MM.1S (cell line): ENCODE measurements at places on chromosomes 7 and 10.

GRCh38 chr10:78210548-78210947 is 176.9 kb downstream of the RPS24 start:
- no peak for DNase-seq

DNA sequence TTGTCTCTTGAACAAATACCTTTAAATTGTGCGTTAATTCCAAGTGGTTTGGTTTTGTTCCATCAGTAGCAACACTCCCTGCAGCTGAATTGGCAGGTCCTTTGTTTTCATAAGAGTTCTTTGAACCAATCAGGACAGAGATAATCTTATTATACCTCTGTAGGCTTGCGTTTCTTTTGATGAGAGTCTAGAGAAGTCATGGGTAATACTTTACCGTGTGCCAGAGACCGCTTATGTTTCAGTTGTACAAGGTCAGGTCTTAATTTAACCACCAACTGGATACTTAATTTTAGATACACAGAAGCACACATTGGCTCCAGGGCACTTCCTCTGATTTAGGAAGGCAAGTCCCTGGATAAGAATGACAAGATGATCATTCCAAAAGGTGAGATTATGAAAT is at the start of gene ASB15:
ASB15 (plus strand) TSS at position 292 of the 400 bp plus-strand sequence. CDS start 12,682 bp downstream, outside the sequence.
- no peak for DNase-seq

DNA sequence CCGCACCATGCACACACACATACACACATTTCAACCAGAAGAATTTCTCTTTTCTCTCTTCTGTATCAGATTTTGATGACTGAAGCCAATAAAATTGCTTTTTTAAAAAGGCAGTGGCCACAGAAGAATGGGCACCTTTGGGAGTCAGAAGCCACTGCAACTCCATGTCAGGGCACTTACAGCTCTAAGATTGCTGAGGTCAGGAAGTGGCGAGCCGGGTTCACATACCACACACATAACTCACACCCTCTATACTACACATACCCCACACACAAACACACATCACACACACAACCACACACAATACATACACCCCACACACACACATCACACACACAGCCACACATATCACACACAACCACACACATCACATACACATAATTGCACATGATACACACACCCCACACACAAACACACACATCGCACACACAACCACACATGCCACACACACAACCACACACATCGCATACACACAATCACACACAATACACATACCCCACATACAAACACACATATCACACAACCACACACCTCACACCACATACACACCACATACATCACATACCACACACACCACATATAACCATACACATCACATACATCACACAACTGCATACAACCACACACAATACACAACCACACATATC is 31.2 kb downstream of the GPRIN2 start:
- no peak for DNase-seq

GRCh38 chr10:132697578-132698200 is 88.3 kb downstream of the NKX6-2 start:
- DNase-seq = no peak

- DNase-seq = no peak
Measured at GRCh38 chr10:23343591-23344240, 881 bp downstream of the C10orf67 start.

- no peak for DNase-seq
Measured at GRCh38 chr7:134834689-134835462, 55.4 kb downstream of the CALD1 start.

DNA sequence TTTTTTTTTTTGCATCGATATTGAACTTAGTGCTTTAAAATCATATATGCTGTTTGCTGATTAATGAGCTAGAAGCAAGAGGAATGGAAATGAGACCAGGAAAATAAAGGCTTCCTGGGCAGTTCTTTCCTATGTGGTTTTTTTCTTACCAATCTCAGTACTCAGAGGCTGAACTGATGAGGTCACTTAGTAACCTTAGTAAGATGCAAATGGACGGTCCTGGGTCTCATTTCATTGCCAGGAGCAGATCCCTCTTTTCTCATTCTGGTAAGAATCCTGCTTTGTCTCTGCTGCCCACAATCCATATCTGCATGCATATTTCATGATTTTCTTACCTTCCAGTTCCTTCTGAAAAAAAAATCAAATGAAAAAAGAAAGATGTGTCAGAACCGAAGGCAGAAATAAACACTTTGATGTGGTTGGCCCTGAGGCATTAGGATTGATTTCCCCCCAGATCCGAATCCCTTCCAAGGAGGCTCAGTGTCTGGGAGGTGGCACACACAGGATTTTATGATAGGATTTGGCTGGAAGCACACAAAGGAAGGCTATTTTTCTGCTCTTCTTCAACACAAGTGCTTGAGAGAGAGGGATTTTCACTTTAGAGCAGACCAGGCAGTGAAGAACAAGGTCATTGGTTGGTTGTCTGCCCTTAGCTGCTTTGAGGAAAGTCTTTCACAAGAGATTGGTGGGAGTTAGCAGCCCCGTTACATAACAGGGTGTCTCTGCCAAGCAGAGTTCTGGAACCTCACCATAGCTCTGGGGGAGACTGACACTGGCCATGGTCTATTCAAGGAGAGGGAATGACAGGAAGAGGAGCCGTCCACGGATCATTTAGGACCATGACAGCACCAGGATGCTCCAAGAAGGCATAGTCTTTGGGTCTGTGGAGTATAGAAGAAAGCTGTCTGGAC is 150.0 kb downstream of the CAMK1D start:
- no peak for DNase-seq

GRCh38 chr7:104252409-104253134 is 44.8 kb upstream of the ORC5 start:
- no peak for DNase-seq

GRCh38 chr7:24192053-24192452 is 91.9 kb upstream of the NPY start:
- no peak for DNase-seq

DNA sequence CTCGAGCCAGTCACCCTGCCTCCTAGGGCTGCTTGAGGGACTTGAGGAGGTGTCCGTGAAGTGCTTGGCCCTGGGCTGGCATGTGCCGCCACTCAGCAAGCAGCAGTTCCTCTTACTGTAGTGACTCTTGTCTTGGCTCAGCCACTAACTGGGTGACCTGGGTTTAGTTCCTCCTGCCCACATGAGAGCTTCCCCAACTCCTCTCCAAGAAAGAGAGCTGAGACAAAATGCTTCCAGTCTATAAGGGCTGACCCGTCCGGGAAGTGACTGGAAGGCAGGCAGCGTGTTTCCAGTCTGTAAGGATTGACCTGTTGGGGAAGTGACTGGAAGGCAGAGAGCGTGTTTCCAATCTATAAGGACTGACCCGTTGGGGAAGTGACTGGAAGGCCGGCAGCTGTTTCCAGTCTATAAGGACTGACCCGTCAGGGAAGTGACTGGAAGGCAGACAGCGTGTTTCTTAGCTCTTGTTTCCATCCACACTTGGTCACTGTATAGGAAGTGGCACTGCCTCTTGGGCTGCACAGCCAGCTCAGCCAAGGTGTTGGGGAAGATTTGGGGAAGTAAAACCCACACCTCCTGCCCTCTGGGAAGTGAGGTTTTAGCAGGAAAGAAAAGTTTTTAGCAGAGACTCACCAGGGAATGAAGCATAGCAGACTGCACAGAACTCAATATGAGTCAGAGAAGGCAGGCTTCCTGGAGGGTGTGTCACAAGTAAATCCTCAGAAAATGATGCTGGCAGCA is 53.3 kb upstream of the PPIF start:
- no peak for DNase-seq

DNA sequence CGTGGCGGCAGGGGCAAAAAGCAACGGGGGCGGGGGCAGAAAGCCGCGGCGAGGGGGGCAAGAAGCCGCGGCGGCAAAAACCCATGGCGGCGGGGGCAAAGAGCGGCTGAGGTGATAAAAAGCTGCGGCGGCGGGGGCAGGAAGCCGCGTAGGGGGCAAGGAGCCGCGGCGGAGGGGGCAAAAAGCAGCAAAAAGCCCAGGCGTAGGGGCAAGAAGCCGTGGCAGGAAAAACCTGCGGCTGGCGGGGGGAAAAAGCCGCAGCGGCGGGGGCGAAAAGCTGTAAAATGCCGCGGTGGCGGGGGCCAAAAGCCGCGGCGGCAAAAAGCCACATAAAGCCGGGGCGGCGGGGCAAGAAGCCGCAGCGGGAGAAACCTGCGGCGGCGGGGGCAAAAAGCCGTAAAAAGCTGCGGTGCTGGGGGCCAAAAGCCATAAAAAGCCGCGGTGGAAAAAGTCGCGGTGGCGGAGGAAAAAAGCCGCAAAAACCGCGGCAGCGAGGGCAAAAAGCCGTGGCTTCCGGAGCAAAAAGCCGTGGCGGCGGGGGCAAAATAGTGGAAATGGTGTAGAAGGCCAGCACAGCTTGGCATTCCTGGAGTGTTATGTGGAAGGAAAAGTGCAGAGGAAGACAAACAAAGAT is 487.8 kb downstream of the ZNF33B start:
- DNase-seq = no peak

GRCh38 chr7:157281221-157281998 is 55.4 kb upstream of the DNAJB6 start:
- DNase-seq = no peak

DNA sequence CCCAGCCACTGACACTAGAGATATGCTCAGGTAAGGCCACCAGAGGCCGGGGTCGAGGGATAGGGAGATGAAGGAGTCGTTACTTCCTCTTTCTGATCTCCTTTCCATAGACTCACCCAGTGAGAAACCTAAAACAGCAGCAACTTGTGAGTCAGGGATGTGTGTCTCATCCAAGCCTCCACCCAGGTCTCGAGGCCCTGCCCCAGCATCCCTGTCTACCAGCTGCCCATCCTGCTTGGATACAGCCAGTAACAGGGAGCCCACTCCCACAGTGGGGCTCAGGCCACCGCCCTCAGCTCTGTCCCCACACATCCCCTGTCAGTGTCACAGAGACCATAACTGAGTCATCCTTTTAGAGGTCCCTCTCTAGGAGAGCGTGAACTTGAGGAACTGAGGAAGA is 49.6 kb upstream of the CHST15 start:
- no peak for DNase-seq

DNA sequence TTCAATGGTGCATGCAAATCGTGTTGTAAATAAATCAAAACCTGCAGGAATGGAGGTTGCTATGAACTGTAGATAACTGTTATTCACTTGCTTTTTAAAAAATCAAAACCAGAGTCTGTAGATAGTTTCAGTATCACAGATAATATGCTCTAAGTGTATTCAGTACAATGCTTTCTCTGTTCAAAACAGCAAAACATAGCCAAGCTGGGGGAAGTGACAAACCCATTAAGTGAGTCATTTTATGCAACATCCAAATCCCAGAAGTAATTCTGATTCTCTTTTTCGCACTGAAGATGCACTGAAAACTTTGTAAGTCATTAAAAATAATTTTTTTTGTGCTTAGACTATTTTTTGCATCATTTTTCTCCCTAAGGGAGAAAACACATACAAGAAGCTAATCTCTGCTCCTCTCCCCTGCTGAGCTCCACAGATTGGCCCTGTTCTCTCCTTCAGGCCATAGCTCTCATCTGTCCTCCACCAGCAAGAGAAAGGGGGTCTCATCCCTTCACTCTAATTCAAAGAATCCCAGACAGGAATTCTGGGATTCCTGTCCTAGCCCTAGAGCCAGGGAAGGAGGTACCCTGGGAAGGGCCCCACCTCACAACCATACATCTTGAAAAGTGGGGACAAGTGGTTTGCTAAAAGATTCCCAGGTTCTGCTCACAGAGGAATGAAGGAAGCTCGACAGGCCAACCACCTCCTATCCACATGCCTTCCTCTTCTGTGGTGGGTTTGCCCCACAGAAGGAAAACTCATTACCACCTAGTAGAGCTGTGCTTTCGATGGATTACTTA is 4.9 kb downstream of the PRTFDC1 start:
- no peak for DNase-seq

DNA sequence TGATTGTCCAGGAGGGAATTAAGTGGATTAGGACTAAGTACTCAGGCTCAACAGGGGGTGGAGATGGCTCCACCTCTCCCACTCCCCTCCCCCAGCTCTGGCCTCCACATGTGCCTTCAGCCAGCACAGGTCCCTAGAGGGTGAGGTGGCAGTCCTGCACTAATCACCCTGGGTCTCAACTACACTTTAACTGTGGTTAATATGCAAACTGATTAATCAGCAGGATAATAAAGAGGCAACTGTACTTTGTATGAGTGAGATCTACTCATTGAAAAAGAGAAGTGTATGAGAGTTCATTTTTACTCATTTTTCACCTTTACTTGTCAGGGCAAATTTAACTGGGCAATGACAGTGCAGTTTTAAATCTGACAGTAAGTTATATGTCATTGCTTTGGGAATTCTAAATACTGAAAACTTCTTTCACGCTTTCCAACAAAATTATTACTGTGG is 223.8 kb upstream of the CCDC6 start:
- DNase-seq = no peak

DNA sequence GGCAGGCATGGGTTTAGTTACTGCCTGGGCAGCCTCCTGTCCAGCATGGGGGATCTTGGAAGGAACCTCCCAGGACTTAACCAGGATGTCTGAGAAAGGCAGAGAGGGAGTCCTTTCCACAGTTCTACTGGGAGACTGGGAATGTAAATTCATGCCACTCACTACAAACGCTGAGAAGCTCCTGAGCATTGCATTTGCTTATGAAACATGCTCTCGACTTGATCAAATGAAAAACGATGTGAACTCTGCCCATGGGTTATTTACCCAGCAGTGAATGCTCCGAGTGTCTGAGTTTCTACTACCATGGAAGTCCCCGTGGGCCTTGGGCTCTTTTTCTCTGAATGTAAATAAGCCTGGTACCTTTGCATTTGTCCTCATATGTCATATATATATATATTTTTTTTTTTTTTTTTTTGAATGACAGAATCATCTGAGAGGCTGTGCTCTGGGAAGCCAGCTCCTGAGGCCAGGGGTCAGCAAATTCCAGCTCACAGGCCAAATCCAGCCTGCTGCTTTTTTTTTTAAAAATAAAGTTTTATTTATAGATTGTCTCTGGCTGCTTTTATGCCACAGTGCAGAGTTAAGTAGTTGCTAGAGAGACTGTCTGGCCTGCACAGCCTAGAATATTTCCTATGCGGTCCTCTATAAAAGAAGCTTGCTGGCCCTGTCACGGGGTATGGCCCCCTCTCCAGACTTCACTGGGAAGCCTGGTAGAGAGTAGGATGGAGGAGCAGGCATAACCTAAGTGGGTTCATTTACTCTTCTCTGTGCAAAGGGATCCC is 21.4 kb upstream of the RAPGEF5 start:
- no peak for DNase-seq

- DNase-seq = no peak
Measured at GRCh38 chr7:94244760-94245159, 149.9 kb upstream of the COL1A2 start.

- no peak for DNase-seq
Measured at GRCh38 chr10:1571587-1572237, 165.6 kb downstream of the ADARB2 start.

GRCh38 chr7:155414547-155415492 is 43.1 kb upstream of the EN2 start:
- DNase-seq = no peak

DNA sequence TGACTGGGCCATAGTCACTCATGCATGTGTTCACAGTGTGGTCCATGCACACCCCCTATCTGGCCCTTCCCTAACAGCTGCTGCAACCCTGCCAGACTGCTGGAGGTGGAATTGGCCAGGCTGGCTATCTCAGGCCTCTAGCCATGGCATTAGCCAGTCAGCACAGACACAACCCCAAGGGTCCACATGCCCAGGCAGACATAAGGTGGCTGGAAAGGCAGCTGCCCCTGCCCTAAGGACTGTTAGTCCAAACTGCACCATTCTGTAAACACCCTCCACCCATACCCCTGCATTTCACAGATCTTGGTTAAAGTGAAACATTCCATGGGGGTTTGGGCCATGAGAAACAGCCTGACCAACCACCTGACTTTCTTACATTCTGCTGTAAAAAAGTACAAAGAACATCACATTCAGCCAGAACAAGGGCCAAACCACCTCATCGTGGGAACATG is 137.4 kb upstream of the KCNMA1 start:
- no peak for DNase-seq
